ENCODE measurements at places on chromosomes 4 and X. TPM values are rescaled to one million over a fixed set of nuclear protein-coding genes. Genes with fewer than 3 reads are reported as not detected.
A peak's percentile ranks its signal among the peaks of the same experiment; 100 is the strongest.

- H3K27me3 ChIP-seq: peaks cover 8% of the 10 kb centered on the region
- H3K27ac ChIP-seq: no peak overlapping the region
- H3K4me3 ChIP-seq: no peak overlapping the region
- no peaks in the 10 kb centered on the region for H3K4me1 ChIP-seq
- DNase-seq: no peak
Observed at GRCh38 chr4:1452431-1453051, 46.3 kb upstream of the NKX1-1 start.

DNA sequence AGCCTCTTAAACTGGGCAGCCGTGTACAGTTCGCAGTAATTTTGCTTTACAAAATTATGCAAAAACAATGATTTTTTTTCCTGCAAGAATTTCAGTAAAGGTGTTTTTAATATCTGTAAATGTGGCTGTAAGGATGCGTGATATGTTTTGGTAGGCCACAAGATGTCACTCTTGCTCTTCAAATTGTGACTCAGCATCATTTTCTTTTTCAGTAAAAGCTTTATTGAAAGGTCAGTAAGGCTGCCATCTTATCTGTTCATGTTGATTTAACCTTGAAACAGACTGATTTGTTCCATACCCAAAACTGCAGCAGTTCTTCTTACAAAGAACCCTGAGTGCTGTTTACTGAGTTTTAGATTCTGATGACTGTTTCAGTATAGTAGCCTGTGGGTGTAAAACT lies 39.9 kb downstream of the TXLNG start:
- peaks cover 6% of the 10 kb centered on the region for H3K36me3 ChIP-seq
- no peak overlapping the region for H3K4me3 ChIP-seq
- H3K4me1 ChIP-seq: no peaks in the 10 kb centered on the region
- H3K27me3 ChIP-seq: no peaks in the 10 kb centered on the region

GRCh38 chr4:83556816-83557215 lies 20.9 kb downstream of the GPAT3 start:
- no peaks in the 10 kb centered on the region for H3K36me3 ChIP-seq
- H3K4me1 ChIP-seq: peaks cover 3% of the 10 kb centered on the region
- H3K27ac ChIP-seq: no peak overlapping the region
- DNase-seq: no peak
- no peak overlapping the region for H3K4me3 ChIP-seq
- no peaks in the 10 kb centered on the region for H3K27me3 ChIP-seq

DNA sequence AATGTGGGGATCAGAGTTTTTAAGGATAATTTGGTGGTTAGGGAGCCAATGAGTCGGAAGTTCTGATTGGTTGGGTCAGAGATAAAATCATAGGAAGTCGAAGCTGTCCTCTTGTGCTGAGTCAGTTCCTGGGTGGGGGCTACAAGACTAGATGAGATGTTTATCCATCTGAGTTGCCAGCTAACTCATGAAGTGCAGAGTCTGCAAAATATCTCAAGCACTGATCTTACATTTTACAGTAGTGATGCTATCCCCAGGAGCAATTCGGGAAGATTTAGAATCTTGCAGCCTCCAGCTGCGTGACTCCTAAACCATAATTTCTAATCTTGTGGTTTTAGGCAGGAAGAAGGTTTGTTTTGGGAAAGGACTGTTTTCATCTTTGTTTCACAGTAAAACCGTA lies 565.8 kb upstream of the SPANXN1 start:
- no peak overlapping the region for H3K27ac ChIP-seq
- H3K36me3 ChIP-seq: no peaks in the 10 kb centered on the region
- no peak for DNase-seq
- H3K4me3 ChIP-seq: no peak overlapping the region

- H3K36me3 ChIP-seq: no peaks in the 10 kb centered on the region
- no peak overlapping the region for H3K27ac ChIP-seq
- no peak for DNase-seq
- no peaks in the 10 kb centered on the region for H3K4me1 ChIP-seq
- no peak overlapping the region for H3K4me3 ChIP-seq
Observed at GRCh38 chrX:45232139-45232538, 31.5 kb upstream of the DIPK2B start.

DNA sequence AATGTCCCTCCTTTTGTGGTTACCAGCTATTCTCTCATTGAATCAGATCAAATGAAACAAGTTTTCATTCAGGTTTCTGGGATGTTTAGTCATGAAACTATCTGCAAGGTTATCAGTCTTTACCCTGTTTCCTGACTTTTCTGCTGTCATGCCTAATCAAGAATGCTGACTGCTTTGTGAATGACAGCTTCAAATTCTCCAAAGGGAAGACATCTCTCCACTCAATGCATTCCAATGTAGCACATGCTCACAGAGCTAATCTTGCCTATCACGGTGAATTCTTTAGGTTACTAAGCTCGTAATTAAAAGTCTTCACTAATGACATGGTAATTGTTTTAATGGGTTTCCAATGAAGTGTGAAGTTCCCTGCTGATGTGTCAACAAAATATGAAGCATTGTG lies 1068.5 kb downstream of the PCDH7 start:
- DNase-seq: no peak
- H3K27me3 ChIP-seq: no peaks in the 10 kb centered on the region
- H3K36me3 ChIP-seq: no peaks in the 10 kb centered on the region
- no peaks in the 10 kb centered on the region for H3K4me1 ChIP-seq
- H3K27ac ChIP-seq: no peak overlapping the region

DNA sequence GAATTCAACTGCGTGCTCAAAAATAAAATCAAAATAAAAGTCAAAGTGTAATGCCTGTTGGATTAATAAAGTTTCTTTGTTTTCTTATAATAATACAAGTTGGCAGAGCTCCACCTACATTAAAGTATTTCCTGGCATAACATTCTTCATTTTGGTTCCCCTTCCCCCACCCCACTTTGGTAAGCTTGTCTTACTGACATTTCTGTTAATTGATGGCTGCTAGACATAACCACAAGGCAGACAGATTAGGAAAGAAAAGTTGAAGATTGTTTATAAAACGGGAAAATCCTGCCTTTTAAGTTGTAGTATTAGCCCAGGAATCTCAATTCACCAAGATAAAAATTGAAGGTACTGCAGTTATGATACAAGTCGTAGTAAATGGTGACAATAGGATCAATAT lies 246.5 kb upstream of the RPS6KA3 start:
- H3K27ac ChIP-seq: no peak overlapping the region
- no peaks in the 10 kb centered on the region for H3K27me3 ChIP-seq
- no peaks in the 10 kb centered on the region for H3K36me3 ChIP-seq
- H3K4me3 ChIP-seq: no peak overlapping the region
- no peak for DNase-seq

GRCh38 chr4:55004831-55005230 lies 120.6 kb downstream of the KDR start:
- H3K4me3 ChIP-seq: no peak overlapping the region
- H3K27ac ChIP-seq: no peak overlapping the region
- no peaks in the 10 kb centered on the region for H3K27me3 ChIP-seq
- no peak for DNase-seq
- H3K36me3 ChIP-seq: no peaks in the 10 kb centered on the region

- DNase-seq: no peak
- no peak overlapping the region for H3K27ac ChIP-seq
- no peaks in the 10 kb centered on the region for H3K4me1 ChIP-seq
- no peaks in the 10 kb centered on the region for H3K36me3 ChIP-seq
- H3K4me3 ChIP-seq: no peak overlapping the region
Observed at GRCh38 chrX:114584983-114585842, 1.3 kb downstream of the HTR2C start.

DNA sequence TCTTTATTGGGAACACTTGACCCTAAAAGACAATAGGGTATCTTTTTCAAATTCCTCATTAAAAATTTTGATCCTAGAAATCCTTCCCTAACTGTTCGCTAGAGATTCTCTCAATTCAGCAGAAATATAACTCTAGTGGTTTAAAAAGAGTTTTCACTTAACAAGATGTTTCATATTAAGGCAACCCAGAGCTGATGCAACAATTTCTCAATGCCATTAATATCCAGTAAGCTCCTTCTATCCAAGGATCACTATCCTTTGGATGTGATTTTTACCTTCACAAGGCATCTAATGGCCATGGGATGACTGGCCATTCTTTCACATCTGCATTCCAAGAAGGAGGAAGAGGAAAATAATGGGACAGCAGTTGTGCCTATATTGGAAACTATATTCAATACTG lies 183.4 kb downstream of the ANKRD50 start:
- H3K4me1 ChIP-seq: no peaks in the 10 kb centered on the region
- no peaks in the 10 kb centered on the region for H3K27me3 ChIP-seq
- no peak overlapping the region for H3K27ac ChIP-seq
- H3K4me3 ChIP-seq: no peak overlapping the region
- no peak for DNase-seq
- no peaks in the 10 kb centered on the region for H3K36me3 ChIP-seq

DNA sequence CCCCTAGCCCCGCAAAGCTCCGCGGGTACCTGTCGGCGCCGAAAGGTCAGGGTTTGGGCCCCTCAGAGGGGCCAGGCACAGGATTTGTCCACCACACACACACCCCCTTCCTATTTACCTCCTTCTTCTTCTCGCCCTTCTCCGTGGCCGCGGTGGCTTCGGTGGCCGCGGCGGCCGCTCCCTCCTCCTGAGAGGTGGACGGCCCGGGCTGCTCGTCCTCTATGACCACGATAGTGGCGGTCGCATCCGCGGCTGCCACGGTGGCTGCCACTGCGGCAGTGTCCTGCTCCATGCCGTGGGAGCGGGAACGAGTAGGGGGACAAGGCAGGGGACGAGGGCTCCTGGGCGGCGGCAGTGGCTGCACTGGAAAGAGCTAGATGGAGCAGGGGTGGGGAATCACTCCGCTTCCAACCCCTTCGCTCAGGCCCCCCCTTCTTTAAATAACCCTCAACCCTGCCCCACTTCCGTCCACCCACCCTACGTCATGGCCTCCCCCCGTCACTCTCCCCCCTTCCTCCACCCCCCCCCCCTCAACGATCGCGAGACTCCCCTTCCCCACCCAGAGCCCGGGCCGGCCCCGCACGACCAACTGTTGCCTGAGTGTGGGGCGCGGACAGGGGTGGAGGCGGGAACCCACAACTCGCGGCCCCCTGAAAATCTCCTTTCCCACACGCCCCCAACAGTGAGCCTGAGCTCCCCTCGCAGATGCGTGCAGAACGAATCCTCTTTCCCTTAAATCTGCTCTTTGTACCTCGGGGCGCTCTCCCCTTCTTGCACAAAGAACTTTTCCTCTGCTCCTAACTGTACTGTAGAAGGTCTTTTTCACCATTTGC lies at the start of gene SMARCA1:
TSS of gene SMARCA1 (minus strand) at position 412 of the 833 bp plus-strand sequence. CDS start at position 292, 120 bp downstream.
- no peaks in the 10 kb centered on the region for H3K27me3 ChIP-seq
- H3K4me1 ChIP-seq: peaks cover 4% of the 10 kb centered on the region
- peak within 1 kb of the TSS; percentile 81 for H3K27ac ChIP-seq
- peak within 1 kb of the TSS; percentile 63 for H3K4me3 ChIP-seq
- DNase-seq: peak; percentile 68
- no peaks in the 10 kb centered on the region for H3K36me3 ChIP-seq

GRCh38 chr4:157898836-157899605 lies 273.8 kb downstream of the GASK1B start:
- H3K4me1 ChIP-seq: no peaks in the 10 kb centered on the region
- DNase-seq: no peak
- H3K27me3 ChIP-seq: no peaks in the 10 kb centered on the region
- H3K4me3 ChIP-seq: no peak overlapping the region

DNA sequence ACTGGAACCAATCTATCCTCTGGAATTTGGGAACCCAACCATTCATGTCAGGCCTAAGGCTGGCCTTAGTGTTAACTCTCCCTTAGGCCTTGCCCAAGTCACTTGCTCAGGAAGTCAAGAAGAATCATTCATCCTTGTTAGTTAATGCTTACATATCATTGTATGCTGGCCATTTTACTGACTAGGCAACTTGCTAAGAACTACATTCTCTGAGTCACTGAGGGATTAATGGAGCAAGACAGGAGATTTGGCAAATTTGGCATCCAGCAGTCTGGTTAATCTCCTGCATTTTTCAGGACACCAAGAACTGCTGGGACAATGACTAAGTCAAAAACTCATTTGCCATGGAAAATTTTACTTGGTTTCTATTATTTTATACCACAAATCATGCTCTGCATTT lies 115.8 kb upstream of the DDIT4L start:
- H3K27ac ChIP-seq: no peak overlapping the region
- no peaks in the 10 kb centered on the region for H3K36me3 ChIP-seq
- H3K27me3 ChIP-seq: no peaks in the 10 kb centered on the region
- no peaks in the 10 kb centered on the region for H3K4me1 ChIP-seq

UGT2B11 gene
- not detected for total RNA-seq

PGM2 gene
- 25.0 TPM for total RNA-seq

DCTD gene
- total RNA-seq: 88.6 TPM

EXOC1 gene
- total RNA-seq: 32.9 TPM

WDR44 gene
- 14.2 TPM for total RNA-seq

CLCN4 gene
- 9.8 TPM for total RNA-seq

TRAM1L1 gene
- 0.96 TPM for total RNA-seq

CT83 gene
- not detected for total RNA-seq

STPG2 gene
- 0.41 TPM for total RNA-seq

HTN1 gene
- not detected for total RNA-seq
